ENCODE measurements at places on chromosomes 6 and 20.

- DNase-seq, result no peak
These were observed 101.1 kb upstream of the LRFN2 start for GRCh38 chr6:40688214-40688761.

- no peak for DNase-seq
These were observed 25.8 kb upstream of the RNGTT start for GRCh38 chr6:88989215-88989614.

DNA sequence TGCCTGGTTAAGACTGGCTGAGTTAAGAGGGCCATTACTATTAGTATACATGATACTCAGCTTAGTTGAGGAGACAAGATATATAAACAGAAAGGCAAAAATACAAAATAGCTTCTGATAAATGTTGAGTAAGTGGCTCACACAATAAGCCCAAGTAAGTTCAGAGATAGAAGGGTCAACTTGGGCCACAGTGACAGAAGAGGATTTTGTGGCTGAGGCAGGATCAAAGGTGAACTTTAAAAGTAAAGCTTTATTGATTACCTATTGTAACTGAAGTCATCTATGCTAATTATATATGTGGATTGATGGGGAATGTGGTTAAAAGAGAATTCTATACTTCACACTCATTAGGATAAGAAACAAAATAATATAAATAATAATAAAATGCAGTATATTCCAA is 80.8 kb downstream of the PHACTR2 start:
- no peak for DNase-seq

DNA sequence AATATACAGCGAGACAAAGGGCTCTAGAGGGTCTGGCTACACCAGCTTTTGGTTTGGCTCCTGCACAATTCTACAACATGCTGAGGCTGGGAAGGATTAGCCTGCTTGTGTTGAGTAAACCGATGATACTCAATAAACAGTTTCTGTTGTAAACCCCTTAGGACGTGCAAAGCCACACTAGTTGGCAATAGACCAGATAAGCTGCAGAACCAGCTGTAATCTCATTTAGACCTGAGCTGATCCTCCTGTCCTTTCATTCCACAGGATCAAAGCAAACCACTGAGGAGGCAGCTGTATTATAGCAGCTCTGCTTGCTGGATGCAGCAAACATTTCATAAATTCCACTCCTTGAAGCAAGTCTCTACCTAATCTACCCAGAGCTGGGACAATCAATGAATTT is 79.7 kb downstream of the MMS22L start:
- DNase-seq, result no peak

GRCh38 chr6:69584913-69585729 is 211.7 kb downstream of the LMBRD1 start:
- no peak for DNase-seq

DNA sequence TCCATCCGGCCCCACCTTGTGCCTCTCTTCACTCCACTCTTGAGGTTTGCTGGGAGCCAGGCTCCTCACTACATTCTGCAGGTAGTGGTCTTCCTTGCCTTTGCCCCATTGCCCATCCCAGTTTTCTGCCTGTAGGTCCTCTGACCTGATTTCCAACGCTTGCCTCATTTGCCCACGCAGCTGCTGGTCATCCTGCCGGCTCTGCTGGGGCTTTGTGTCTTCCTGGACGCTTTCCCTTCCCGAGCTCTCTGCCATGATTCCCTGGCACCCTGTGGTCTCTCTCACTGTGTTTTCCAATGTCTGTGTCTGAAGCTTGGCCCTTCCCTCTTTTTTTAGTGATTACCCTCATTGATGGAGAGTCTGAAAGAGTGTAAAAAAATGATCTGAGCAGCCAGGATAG is 451.6 kb downstream of the UTRN start:
- no peak for DNase-seq

GRCh38 chr6:33076406-33076934 is 680 bp downstream of the HLA-DPB1 start:
- DNase-seq, result no peak

DNA sequence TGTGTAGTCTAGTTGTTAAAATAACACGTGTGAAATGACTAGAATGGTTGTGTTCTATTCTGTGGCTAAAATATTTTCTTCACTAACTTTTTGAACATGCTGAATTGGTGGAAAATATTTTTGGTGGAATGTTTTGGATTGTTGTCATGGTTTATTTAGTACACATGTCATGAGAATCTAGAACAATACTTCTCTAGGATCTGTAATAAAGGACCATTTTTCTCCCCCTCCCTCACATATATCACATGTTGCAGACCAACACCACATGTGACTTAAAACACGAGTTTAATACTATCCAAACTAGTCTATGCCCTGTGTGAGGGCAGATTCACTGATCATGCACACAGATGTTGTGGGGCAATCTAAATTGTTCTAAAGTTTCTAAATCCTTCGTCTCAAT is 29.2 kb downstream of the FIG4 start:
- no peak for DNase-seq

GRCh38 chr6:3912361-3913076 is 63.3 kb downstream of the FAM50B start:
- peak; percentile 35 for DNase-seq

DNA sequence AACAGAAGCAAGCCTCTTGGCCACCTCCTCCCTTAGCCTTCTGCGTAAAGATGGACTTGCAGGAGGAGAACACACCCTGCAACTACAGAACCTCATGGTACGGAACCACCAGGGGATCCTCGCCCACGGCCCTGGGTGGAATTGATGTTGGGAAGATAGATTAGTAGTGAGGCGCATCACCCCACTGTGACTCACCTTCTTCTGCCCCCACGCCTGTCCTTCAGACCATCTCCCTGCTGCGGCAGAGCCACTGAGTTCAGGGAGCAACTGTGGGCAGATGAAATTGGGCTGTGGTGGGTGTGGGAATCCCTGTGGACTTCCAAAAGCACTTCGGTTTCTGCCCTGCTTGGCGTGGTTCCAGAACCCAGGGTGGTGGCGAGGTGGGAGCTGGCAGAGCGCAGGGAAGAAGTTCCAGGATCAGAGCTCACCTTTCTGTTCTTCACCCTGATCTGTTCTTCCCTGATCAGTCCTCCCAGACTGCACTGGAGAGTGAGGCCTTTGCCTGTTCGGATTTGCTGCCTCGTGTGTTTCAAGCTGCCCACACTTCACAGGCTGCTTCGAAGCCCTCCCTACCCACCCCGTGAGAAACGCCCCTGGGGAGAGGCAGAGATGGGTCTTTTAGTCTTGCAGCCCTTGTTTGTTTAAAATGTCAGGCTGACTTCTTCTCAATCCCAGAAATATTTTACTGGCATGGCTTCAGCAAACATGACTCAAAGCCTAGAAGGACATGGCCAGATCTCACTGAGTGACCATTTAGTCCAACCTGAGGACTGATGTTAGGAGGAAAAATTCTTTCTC is 92.8 kb upstream of the MLN start:
- DNase-seq, result no peak

- DNase-seq, result no peak
These were observed 4.1 kb downstream of the SH3BGRL2 start for GRCh38 chr6:79635232-79635543.

GRCh38 chr6:87756858-87757257 is 54.8 kb upstream of the AKIRIN2 start:
- no peak for DNase-seq

- DNase-seq, result no peak
These were observed 548 bp downstream of the PROCR start for GRCh38 chr20:35172434-35172806.

DNA sequence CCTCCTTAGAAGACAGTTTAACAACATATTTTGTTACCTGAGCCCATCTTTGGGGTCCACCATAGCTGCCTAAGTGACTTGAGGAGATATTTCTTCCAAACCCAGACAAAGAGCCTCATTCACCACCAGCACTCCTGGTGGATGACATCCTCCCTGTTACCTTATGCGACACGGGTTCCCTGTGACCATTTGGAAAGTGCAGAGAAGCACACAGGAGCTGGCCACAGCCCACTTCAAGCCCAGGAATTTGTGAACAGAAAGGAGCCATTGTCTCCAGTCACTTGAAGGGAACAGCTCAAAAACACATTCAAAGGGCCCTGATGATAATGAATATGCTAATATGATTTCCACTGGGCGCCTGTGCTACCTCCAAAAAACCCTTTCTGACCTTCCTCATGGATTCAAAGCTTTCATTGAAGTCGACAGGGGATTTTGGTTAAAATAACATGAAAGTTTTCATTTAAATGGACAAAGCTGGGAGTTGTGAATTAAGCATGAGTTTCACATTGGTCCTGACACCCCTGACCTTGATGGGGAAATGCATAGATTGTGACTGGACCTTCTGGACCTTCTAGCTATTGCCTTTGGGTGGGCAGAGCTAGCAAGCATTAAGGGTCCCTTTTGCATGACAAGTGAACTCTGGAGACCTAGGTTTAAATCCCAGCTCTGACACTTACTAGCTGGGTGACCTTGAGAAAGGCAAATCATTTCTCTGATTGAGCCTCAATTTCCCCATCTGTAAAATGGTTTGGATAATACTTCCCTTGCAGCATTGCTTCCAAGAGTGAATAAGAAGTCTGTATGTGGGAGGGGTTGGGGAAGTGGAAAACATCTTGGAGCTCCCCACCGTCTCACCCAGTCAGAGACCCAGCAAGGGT is 83.3 kb upstream of the SIRPA start:
- no peak for DNase-seq

- no peak for DNase-seq
These were observed 19.8 kb downstream of the SH3BGRL2 start for GRCh38 chr6:79650950-79651349.

DNA sequence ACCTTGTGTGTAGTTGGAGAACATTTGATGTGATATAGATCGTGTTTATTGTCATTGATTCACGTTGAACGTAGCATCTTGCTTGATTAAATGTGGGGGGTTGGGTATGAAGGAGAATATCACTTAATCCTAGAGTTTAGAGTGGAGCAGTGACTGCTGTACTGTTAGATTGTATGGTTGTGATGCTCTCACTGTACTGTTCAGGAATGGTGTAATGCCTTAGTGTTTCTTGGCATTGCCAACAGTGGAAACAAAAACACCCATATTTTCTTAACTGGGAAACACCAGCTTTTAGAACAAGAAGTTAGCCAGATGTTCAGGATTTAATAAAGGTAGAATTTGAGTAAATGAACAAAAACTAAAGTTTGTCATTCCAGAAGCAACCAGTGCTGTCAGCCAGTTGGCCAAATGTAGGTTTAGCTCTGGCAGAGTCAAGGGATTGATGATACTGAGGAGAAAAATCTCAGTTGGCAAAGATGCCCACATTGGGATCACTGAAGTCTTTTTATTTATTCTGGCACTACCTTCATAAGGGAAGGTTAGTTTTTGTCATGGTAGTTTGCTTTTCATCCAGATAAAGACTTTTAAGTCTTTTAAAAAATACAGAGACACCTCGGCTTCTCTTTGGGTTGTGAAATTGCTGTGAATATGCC is 129.9 kb downstream of the JARID2 start:
- no peak for DNase-seq

- DNase-seq, result peak; percentile 71
These were observed 70.2 kb upstream of the CD93 start for GRCh38 chr20:23156170-23156841.

DNA sequence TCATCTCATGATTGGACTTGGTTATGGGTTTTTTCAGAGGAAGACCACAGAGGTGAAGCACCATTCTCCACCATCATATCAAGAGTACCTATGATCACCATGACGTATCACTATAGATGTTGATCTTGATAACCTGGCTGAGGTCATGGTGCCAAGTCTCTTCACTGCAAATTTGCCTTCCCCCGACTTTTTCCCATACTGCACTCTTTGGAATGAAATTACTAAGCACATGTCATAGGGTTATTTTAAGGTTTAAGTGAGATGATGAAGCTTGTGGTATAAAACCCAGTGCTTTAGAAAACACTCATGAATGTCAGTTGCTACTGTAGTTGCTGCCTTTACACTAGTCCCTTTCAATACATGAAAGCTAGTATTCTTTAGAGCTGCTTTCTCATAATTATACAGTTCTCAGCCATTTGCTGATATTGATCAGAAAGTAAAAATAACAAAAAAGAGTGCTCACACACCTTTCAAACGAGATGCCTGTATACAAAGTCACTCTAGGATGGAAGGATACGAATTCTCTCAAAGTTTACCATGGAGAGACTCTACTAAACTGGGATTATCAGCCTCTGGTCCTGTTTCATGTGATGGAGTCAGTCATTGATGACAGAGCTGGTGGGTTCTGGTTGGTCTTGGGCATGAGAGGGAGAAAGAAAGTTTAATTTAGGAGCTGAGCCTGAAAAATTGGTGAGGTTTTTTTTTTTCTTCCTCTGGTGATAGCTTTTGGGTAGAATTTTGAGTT is 228.1 kb downstream of the PRL start:
- no peak for DNase-seq

All from HT-29 (cell line).